ENCODE measurements at places on chromosomes 13 and 19. TPM values are rescaled to one million over a fixed set of nuclear protein-coding genes. Genes with fewer than 3 reads are reported as not detected.
A peak's percentile ranks its signal among the peaks of the same experiment; 100 is the strongest.

DNA sequence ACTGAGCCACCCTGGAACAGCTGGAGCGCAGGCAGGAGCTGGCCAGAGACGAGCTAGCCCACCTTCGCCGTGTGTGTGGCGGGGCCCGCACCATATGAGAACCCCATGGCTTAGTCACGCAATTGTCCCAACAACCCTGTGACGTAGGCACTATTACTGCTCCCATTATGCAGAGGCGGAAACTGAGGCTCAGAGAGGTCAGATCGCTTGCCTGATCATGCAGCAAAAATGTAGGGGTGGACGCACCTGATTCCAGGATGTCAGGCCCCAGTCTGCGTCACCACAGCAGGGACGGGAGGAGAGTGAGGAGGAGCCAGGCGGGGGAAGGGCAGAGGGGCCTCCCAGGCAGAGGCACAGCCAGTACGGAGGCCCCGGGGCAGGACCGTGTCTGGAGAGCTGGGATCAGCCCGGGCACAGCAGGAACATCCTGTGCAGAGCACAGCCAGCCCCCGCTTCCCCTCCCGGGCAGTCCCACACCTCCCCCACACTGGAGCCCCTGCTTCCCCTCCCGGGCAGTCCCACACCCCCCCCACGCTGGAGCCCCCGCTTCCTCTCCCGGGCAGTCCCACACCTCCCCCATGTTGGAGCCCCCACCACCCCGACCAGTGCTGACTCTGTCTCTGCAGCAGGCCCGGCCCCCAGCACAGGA is 16.7 kb downstream of the PIP5K1C start:
- no peak for DNase-seq
- peaks cover 22% of the 10 kb centered on the region for H3K4me1 ChIP-seq
- no peak overlapping the region for H3K27ac ChIP-seq
- H3K36me3 ChIP-seq = no peaks in the 10 kb centered on the region
- no peak overlapping the region for H3K4me3 ChIP-seq
- H3K27me3 ChIP-seq = no peaks in the 10 kb centered on the region

DNA sequence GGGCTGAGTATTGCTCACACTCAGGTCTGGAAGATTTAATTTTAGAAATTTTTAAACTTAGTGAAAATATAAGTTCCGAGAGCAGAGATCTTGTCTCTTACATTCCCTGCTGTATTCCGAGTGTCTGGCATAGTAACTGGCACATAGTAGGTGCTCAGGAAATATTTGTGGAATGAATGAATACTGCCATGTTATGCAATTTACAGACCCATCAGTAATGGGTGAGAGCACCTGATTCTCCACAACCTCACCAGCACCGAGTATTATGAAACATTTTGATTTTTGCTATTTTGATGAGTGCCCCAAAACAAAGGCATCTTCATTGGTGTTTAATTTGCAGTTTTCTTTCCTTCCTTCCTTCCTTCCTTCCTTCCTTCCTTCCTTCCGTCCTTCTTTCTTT is 15.8 kb upstream of the CLASRP start:
- no peak for DNase-seq
- no peak overlapping the region for H3K4me3 ChIP-seq
- H3K27me3 ChIP-seq = no peaks in the 10 kb centered on the region
- no peak overlapping the region for H3K27ac ChIP-seq
- no peaks in the 10 kb centered on the region for H3K4me1 ChIP-seq

Gene ADM5
- 0.93 TPM for total RNA-seq

Gene ADGRL1
- 26.7 TPM for total RNA-seq

- no peak for DNase-seq
- no peak overlapping the region for H3K27ac ChIP-seq
- H3K36me3 ChIP-seq = no peaks in the 10 kb centered on the region
- H3K4me3 ChIP-seq = no peak overlapping the region
- H3K27me3 ChIP-seq = no peaks in the 10 kb centered on the region
Measured at GRCh38 chr13:89550938-89551337, 1796.5 kb upstream of the MIR17HG start.

Gene SHISA2
- 19.9 TPM for total RNA-seq

- H3K27me3 ChIP-seq = no peaks in the 10 kb centered on the region
- DNase-seq = no peak
- peaks cover 91% of the 10 kb centered on the region for H3K4me1 ChIP-seq
- peaks cover 27% of the 10 kb centered on the region for H3K36me3 ChIP-seq
- H3K4me3 ChIP-seq = no peak overlapping the region
- H3K27ac ChIP-seq = peak overlapping the region; percentile 72
Measured at GRCh38 chr19:17112271-17112670, 36.7 kb downstream of the MYO9B start.

- H3K4me1 ChIP-seq = no peaks in the 10 kb centered on the region
- no peak for DNase-seq
- no peak overlapping the region for H3K4me3 ChIP-seq
- H3K27ac ChIP-seq = no peak overlapping the region
- H3K27me3 ChIP-seq = no peaks in the 10 kb centered on the region
Measured at GRCh38 chr19:5655412-5655811, 24.9 kb downstream of the MICOS13 start.

Data from left lung (tissue), 14 donors.